Activated naive CD8-positive, alpha-beta T cell treated with anti-CD3 and anti-CD28 coated beads, Interleukin-2, amount 10 ng/mL, durations not matched to agents 7 days and 5 days (primary cell): ENCODE measurements at places on chromosomes 7 and 10. TPM values are rescaled to one million over a fixed set of nuclear protein-coding genes. Genes with fewer than 3 reads are reported as not detected.

GRCh38 chr7:14385074-14385473 is 395.6 kb upstream of the ETV1 start:
- H3K27ac ChIP-seq = no peak overlapping the region
- H3K4me1 ChIP-seq = no peaks in the 10 kb centered on the region
- no peaks in the 10 kb centered on the region for H3K27me3 ChIP-seq
- H3K36me3 ChIP-seq = no peaks in the 10 kb centered on the region
- DNase-seq = no peak
- H3K4me3 ChIP-seq = no peak overlapping the region

DNA sequence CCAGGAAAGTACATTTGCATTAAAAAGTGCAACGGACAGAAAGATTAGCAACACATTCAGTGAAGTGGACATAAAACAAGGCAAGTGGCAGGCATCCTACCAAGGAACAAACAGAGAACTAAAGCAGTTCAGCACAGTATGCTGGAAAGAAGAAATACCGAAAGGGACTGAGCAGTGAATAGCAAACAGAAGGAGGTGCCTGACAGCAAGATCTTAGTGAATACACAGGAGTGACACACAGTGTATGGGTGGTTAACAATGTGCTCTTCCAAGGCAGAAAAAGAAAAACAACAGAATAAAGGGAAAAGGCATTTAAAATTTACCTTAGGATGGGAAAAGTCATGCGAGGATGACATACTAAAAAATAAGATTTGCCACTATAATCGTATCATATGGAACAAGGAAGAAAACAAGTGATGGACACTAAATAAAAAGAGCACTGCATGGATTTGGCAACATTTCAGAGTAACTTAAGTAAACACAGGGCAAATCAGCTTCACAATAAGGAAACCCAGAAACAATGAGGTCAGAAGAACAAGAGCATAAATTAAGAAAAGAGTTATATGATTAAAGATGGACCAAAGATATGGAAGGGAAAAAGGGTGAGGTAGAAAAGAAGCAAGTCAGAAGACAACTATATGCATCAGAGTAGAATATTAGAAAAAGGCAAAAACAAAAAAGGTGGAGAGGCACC is 29.5 kb downstream of the MEST start:
- no peaks in the 10 kb centered on the region for H3K27me3 ChIP-seq
- H3K4me3 ChIP-seq = no peak overlapping the region
- H3K36me3 ChIP-seq = no peaks in the 10 kb centered on the region
- no peak for DNase-seq
- H3K4me1 ChIP-seq = no peaks in the 10 kb centered on the region
- H3K27ac ChIP-seq = no peak overlapping the region

DNA sequence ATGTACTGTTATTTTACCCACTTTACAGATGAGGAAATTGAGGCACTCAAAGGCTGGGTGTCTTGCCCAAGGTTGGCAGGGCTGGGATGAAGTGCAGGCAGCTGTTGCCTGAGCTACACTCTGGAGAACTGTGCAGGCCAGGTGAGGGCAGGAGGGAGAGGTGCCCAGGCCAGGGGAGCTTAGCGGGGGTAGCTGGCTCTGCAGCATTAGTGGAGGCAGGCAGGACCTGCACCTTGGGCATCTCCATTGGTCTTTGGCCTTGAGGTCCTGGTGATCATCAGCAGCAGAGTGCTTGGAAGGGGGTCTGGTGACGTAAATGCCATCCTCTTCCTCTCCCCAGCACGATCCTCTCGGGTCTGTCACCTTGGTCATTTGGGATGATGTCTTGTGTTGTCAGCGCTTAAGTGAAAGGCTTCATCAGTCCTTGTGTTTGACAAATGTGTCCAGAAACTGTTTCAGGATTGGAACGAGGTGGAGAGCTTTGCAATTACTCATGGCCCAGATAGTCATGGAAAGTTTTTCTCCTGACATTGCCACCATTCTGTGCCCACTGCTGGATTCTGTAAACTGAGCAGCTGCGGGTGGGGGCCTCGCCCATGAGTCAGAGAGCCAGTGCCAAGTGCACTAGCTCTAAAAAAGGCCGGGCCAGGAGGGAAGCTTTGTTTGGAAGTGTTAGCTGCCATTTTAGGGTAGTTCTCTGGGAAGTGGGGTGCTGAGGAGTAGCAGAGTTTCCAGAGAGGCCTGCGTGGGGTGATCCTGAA is 47.6 kb downstream of the TSPAN15 start:
- H3K27me3 ChIP-seq = peaks cover 2% of the 10 kb centered on the region
- DNase-seq = peak; percentile 15
- peaks cover 5% of the 10 kb centered on the region for H3K4me1 ChIP-seq
- H3K4me3 ChIP-seq = no peak overlapping the region
- no peak overlapping the region for H3K27ac ChIP-seq

GRCh38 chr10:49307921-49308320 is 9.0 kb downstream of the C10orf71 start:
- H3K27me3 ChIP-seq = peaks cover 12% of the 10 kb centered on the region
- H3K36me3 ChIP-seq = peaks cover 10% of the 10 kb centered on the region
- no peak overlapping the region for H3K4me3 ChIP-seq
- H3K4me1 ChIP-seq = peaks cover 35% of the 10 kb centered on the region
- peak overlapping the region; percentile 52 for H3K27ac ChIP-seq

DNA sequence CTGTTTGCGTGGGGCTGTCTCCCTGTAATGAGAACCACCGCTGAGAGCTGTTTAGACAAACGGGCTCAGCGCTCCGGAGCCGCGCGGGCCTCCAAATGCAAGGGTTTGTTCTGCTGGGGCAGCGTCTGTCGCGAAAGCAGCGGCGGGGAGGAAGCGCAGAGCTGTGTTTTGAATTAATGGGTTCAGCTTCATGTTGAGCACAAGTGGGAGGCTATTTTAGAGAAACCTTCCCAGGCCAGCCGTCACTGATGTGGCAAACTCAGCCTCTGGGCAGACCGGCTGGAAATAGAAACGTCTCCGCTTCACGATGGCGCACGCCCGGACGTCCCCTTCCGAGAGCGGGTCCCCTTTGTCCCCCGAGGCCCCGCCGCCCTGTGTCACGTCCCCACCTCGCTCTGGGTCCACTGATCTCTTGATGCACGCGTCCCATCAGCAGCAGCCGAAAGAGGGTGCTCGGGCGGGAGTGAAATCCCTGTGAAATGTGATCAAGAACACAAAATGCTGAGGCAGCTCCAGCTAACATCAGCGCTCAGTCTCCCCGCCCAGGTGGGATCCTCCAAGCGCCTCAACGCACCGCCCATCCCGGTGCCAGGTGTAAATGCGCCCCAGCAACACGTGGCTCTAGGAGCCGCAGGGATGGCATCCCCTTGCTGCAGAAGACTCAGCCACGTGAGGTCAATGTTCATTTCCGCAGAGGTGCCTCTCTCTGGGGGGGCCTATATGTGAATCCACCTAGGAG is 44.9 kb downstream of the BAMBI start:
- H3K27me3 ChIP-seq = peaks cover 41% of the 10 kb centered on the region
- no peak overlapping the region for H3K27ac ChIP-seq
- no peaks in the 10 kb centered on the region for H3K4me1 ChIP-seq
- H3K36me3 ChIP-seq = no peaks in the 10 kb centered on the region

DNA sequence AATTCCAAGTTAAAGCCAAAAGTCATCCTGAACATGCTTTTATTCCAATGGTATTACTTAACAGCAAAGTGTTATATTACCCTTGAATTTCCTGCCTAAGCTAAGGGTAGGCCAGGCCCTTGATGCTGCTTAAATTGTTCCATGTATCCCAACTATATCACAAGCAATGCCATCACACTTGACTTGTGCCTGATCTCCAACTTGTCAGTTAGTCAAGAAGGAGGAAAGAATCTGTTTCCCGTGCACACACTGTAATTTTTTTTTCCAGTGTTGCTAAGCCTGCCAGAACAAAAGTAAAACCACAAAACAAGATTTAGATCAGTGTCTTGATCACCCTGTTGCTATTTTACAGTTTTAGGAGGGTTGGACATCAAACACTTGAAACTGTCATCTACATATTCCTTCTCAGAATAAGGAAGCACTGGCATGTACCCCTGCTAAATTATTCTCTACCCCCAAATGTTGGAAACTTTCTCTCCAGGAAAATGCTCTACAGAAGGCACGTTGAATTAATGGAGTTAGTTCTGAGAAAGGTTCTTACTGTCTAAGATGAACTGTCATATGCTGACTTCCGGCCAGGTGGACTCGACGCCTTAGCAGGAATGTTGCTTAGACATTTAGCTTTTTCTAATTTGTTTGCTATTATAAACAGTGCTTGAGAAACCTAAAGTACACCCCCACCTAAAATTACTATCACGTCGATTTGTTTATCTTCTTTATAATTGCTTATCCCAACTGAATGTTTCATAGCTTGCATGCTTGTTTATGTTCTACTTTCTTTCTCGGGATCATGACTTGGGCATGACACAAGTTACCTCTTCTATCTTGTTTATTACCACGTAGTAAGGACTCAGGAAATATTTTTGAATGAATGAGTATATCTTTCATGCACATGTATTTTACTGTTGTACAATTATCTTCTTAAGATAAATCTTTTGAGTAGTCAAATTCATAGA is 105.5 kb upstream of the ZNF438 start:
- peak overlapping the region; percentile 28 for H3K4me3 ChIP-seq
- peaks cover 31% of the 10 kb centered on the region for H3K4me1 ChIP-seq
- no peaks in the 10 kb centered on the region for H3K27me3 ChIP-seq
- H3K27ac ChIP-seq = peak overlapping the region; percentile 21
- no peak for DNase-seq

- H3K27ac ChIP-seq = no peak overlapping the region
- no peak for DNase-seq
- H3K36me3 ChIP-seq = no peaks in the 10 kb centered on the region
- no peak overlapping the region for H3K4me3 ChIP-seq
Measured at GRCh38 chr7:18174996-18175395, 147.3 kb upstream of the PRPS1L1 start.

- H3K4me3 ChIP-seq = no peak overlapping the region
- no peak for DNase-seq
- peaks cover 15% of the 10 kb centered on the region for H3K36me3 ChIP-seq
- peaks cover 4% of the 10 kb centered on the region for H3K27me3 ChIP-seq
Measured at GRCh38 chr7:130154501-130155317, 50.5 kb downstream of the TMEM209 start.

DNA sequence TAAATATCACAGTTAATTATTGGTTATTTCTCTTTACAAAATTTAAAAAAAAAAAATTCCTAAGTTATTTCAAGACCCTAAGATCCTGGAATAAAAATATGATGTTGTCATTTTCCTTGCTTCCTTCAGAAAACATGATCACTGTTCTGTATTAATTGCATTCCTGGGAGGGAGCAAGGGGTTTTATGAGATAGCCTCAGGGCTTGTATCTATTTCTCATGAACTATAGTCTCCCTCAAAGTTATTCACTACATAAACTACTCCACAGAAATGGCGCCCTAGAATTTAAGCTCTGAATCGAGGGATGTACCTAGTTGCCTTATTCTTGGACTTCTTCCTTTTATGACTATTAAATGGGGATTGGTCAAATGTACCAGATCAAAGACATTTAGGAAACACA is 170.3 kb downstream of the CHRM2 start:
- no peak overlapping the region for H3K4me3 ChIP-seq
- no peak overlapping the region for H3K27ac ChIP-seq
- no peaks in the 10 kb centered on the region for H3K36me3 ChIP-seq
- no peaks in the 10 kb centered on the region for H3K27me3 ChIP-seq
- no peak for DNase-seq

DNA sequence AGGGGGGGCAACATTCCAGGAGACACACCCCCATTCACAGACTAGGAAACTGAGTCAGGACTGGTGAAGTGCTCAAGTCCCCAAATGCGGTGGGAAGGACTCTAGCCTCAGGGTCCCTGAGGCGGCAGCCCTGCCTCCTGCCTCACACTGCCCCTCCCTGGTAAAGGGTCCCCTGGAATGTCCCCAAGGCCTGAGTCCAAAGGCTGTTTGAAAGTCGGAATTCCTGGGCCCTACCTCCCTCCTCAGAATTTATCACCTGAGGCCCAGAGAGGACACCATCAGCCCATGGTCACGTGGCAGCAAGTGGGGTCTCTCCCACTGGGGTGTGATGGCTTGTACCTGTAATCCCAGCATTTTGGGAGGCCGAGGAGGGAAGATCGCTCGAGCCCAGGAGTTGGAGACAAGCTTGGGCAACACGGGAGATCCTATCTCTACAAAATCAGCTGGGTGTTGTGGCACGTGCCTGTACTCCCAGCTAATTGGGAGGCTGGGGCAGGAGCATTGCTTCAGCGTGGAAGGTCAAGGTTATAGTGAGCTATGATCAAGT is 110.3 kb upstream of the TNRC18 start:
- no peak overlapping the region for H3K4me3 ChIP-seq
- H3K27ac ChIP-seq = no peak overlapping the region
- no peaks in the 10 kb centered on the region for H3K27me3 ChIP-seq
- H3K4me1 ChIP-seq = peaks cover 24% of the 10 kb centered on the region

DNA sequence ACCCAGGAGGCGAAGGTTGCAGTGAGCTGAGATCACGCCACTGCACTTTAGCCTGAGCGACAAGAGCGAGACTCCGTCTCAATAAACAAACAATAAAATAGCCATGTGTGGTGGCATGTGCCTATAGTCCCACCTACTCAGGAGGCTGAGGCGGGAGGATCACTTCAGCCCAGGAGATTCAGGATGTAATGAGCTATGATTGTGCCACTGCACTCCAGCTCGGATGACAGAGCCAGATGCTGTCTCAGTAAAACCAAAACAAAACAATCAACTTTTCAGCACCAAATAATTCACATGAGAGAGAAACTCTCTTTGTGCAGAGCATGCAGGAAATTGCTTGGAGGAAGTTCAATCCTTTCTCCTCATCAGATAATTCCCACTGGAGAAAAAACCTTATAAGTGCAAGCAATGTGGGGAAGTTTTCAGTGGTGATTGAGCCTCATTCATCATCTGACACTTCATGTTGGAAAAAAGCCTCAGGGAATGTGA is 13.4 kb upstream of the FIS1 start:
- no peak for DNase-seq
- no peaks in the 10 kb centered on the region for H3K36me3 ChIP-seq
- H3K27ac ChIP-seq = no peak overlapping the region
- no peaks in the 10 kb centered on the region for H3K4me1 ChIP-seq
- peaks cover 11% of the 10 kb centered on the region for H3K27me3 ChIP-seq
- H3K4me3 ChIP-seq = no peak overlapping the region

PRSS37 gene
- not detected for total RNA-seq

DNA sequence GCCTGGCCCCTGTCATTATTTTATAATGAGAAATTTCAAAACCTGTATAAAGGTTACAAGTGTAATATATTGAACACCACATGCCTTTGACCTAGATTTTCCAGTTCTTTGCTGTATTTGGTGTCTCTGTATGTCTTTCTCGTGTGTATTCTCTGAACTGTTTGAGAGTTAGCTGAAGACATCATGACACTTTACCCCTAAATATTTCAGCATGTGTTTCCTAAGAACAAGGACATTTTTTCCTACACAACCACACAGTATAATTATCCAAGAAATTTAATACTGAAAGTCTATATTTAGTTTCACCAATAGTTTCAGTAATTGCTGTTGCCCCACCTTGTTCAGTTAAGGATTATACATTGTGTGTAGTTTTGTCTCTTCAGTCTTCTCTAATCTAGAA is 14.8 kb downstream of the ZRANB1 start:
- peaks cover 7% of the 10 kb centered on the region for H3K36me3 ChIP-seq
- H3K4me3 ChIP-seq = no peak overlapping the region
- no peaks in the 10 kb centered on the region for H3K27me3 ChIP-seq
- no peak for DNase-seq
- H3K4me1 ChIP-seq = peaks cover 23% of the 10 kb centered on the region
- H3K27ac ChIP-seq = no peak overlapping the region

- peaks cover 9% of the 10 kb centered on the region for H3K4me1 ChIP-seq
- no peak for DNase-seq
- no peaks in the 10 kb centered on the region for H3K36me3 ChIP-seq
Measured at GRCh38 chr7:143487566-143487965, 9.9 kb downstream of the TAS2R41 start.

LRRN3 gene
- 187 TPM for total RNA-seq
